A673 (cell line): ENCODE measurements at places on chromosomes 4 and X. TPM values are rescaled to one million over a fixed set of nuclear protein-coding genes. Genes with fewer than 3 reads are reported as not detected.

GRCh38 chr4:169050881-169051760, 41.1 kb upstream of the CBR4 start:
- DNase-seq: no peak
- no peak overlapping the region for H3K4me3 ChIP-seq
- no peaks in the 10 kb centered on the region for H3K36me3 ChIP-seq
- H3K27me3 ChIP-seq: no peaks in the 10 kb centered on the region
- H3K4me1 ChIP-seq: peaks cover 12% of the 10 kb centered on the region

- no peak for DNase-seq
- H3K27ac ChIP-seq: no peak overlapping the region
- no peaks in the 10 kb centered on the region for H3K4me1 ChIP-seq
- no peak overlapping the region for H3K4me3 ChIP-seq
- no peaks in the 10 kb centered on the region for H3K36me3 ChIP-seq
These were observed 124.0 kb downstream of the HMX1 start for GRCh38 chr4:8747467-8748235.

Gene MAGEE2
- total RNA-seq: not detected in 2 replicates

DNA sequence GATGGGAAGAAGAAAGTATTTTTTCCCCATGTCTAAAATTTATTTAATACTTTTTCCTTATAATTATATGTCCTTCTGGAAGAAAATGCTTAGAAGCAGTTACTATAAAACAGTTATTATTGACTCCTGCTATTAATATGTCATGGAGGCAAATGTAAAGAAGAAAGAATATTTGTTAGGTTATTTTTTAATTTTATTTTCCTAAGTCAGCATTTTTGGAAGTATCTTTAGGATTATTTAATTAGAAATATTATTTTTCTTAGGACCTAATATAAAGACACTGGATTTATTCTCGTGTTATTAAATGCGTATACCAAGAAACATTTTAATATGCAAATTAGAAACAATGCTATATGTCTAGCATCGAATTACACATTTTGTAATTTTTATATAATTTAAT, 687.7 kb downstream of the TRAM1L1 start:
- no peak overlapping the region for H3K27ac ChIP-seq
- H3K27me3 ChIP-seq: no peaks in the 10 kb centered on the region
- no peak for DNase-seq

GRCh38 chrX:103565197-103565596, 20.1 kb upstream of the TCEAL4 start:
- no peak overlapping the region for H3K27ac ChIP-seq
- H3K4me3 ChIP-seq: no peak overlapping the region
- peaks cover 4% of the 10 kb centered on the region for H3K27me3 ChIP-seq
- no peak for DNase-seq
- no peaks in the 10 kb centered on the region for H3K36me3 ChIP-seq
- H3K4me1 ChIP-seq: no peaks in the 10 kb centered on the region

DNA sequence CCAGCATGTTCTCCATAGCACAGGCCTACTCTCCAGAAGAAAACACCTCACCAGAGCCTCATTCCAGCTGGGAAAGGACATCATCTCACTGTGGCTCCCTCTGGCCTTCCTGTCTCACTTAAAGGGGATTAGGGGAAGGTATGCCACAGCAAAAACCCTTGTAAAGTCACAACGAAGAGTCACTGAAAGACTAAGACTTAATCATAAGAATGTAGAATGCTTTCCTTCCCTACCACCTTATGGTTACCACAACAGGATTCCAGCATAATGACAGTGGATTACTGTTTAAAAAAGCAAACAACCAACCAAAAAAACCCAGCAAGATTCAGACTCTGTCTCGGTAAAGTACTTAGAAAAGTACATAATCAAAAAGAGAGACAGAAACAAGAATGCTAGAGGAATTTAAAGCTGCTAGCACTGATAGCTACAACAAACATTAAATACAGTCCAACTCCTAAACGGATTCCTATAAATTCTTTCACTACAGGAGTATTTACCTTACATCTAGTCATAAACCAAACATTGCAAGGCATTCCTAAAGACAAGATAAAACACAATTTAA, 75.1 kb downstream of the BANK1 start:
- DNase-seq: no peak
- H3K4me1 ChIP-seq: no peaks in the 10 kb centered on the region
- H3K36me3 ChIP-seq: no peaks in the 10 kb centered on the region
- H3K27ac ChIP-seq: no peak overlapping the region

Gene LIMCH1
- total RNA-seq: 4.0 and 4.2 TPM in 2 replicates

Gene HGFAC
- total RNA-seq: 4.8 TPM in 2 replicates

- no peak for DNase-seq
- no peak overlapping the region for H3K27ac ChIP-seq
- H3K4me1 ChIP-seq: no peaks in the 10 kb centered on the region
These were observed 22.1 kb downstream of the DGKK start for GRCh38 chrX:50448565-50448964.

Gene OPN1LW
- total RNA-seq: not detected in 2 replicates

Gene CCNQ
- total RNA-seq: 27.1 and 32.4 TPM in 2 replicates
